Psoas muscle (tissue), 8 donors: ENCODE measurements at places on chromosomes 1 and 21. TPM values are rescaled to one million over a fixed set of nuclear protein-coding genes. Genes with fewer than 3 reads are reported as not detected.

Gene GSTM5
- 0.81 TPM for total RNA-seq

Gene ILDR2
- 0.21 TPM for total RNA-seq

Gene CA6
- not detected for total RNA-seq

Gene EIF2D
- total RNA-seq: 41.8 TPM

Gene SPRR2F
- total RNA-seq: not detected

DNA sequence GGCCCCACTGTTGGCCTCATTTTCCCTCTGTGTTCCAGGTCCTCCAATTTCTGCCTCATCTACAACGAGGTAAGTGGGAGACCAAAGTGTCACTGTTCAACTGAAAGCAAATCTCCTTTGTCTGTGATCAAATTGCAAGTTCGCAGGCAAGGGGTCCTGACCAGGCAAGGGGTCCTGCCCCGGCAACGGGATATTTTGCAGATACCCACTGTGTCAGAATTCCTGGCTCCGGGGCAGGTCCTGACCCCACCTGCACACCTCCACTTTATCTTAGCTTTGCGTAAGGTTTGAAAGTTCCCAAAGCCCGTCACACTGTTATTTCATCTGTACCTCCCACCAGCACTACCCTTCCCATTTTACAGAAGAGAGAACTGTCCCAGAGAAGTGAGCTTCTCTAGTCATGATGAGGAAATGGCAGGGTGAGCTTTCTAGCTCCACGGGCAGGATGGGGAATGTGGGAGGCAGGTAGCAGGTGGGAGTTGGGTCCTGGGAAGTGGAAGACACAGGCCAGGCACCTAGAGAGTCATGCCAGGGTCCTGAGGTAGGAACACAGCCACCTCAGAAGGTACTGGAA lies 32.0 kb upstream of the CSF1 start:
- no peak overlapping the region for H3K4me3 ChIP-seq
- H3K36me3 ChIP-seq: no peaks in the 10 kb centered on the region
- H3K27ac ChIP-seq: no peak overlapping the region
- no peaks in the 10 kb centered on the region for H3K27me3 ChIP-seq
- DNase-seq: no peak

DNA sequence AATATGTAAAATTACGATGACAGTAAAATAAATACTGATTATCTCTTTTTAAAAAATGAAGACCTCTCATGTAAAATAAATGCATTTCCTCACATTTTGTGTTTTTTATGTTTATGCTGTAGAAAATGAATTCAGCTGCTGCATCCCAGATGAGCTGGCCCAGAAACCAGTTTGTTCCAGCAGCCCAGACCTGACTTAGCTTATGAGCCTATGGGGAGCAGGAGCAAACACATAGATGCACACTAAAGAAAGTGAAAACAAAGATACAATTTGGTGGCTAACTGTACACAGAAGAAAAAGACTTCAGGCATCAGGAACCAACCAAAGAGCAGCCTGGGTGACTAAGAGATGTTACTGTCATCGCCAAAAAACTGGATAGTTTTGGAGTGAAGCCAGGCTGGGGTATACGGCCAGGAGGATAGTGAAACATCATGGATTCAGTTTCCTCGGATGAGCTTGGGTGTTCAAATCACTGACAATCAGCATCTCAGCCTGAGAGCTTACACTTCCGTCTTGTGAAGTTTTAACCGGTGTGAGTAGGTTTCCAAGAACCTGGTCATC lies 113.9 kb upstream of the BACE2 start:
- no peaks in the 10 kb centered on the region for H3K36me3 ChIP-seq
- H3K4me1 ChIP-seq: no peaks in the 10 kb centered on the region
- no peak overlapping the region for H3K27ac ChIP-seq
- no peak overlapping the region for H3K4me3 ChIP-seq
- DNase-seq: no peak
- no peaks in the 10 kb centered on the region for H3K27me3 ChIP-seq

DNA sequence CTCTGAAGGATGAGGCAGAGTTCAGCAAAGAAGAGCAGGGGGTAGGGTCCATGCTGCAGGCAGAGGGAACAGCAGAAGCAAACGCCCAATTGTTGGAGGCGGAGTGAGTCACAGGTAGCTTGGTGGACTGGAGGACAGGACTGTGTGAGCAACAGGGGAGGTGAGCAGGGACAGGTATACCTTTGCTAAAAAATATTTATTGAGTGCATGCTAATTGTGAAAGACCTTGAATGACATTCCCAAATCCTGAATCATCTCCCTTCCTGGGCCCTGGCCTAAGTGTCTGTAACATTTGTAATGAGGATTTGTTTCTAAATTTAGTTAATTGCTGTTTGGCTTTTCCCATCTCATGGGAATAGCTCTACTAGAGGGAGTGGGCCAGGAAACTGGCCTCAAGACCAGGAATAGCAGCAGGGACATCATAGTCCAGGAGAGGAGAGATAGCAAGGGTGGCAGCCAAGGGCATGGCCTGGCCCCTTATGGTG lies 123.7 kb downstream of the FOXD2 start:
- no peaks in the 10 kb centered on the region for H3K4me1 ChIP-seq
- no peak overlapping the region for H3K27ac ChIP-seq
- no peaks in the 10 kb centered on the region for H3K27me3 ChIP-seq
- no peak for DNase-seq
- no peaks in the 10 kb centered on the region for H3K36me3 ChIP-seq
- H3K4me3 ChIP-seq: no peak overlapping the region

DNA sequence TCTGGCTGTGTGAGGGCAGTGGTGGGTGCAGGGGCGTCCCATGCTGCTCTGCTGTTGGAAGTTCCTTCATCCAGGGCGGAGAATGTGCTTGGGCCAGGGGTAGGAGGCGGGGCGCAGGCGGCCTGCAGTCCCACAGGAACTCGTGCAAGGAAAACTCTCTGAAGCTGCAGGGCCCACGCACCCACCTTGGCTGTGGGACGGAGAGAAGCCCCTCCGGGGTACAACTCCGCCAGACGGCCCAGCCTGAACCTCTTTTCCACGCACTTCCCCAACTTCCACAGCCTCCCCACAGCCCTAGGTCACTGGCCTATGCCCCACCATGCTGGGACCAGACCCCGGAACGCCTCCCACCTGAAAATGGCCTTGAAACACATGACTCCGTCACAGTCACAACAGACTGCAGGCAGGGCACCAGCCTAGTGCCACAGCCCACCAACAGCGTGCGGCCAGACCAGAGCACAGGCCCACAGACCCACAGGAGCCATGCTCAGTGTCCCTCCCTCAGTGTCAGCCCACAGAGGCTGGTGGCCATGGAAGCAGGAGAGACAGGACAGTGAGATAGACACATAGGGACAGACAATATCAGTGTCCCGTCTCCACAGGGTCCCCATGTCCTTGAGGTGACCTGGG lies 47.8 kb downstream of the WNT9A start:
- DNase-seq: peak; percentile 26
- no peaks in the 10 kb centered on the region for H3K36me3 ChIP-seq
- no peaks in the 10 kb centered on the region for H3K27me3 ChIP-seq

GRCh38 chr1:171655746-171656116 lies 3.2 kb upstream of the MYOC start:
- H3K4me3 ChIP-seq: peak overlapping the region; percentile 25
- H3K27ac ChIP-seq: peak overlapping the region; percentile 74
- no peak for DNase-seq
- H3K27me3 ChIP-seq: no peaks in the 10 kb centered on the region
- no peaks in the 10 kb centered on the region for H3K36me3 ChIP-seq
- peaks cover 25% of the 10 kb centered on the region for H3K4me1 ChIP-seq
